ENCODE measurements at places on chromosomes 6 and 20. TPM values are rescaled to one million over a fixed set of nuclear protein-coding genes. Genes with fewer than 3 reads are reported as not detected.
A peak's percentile ranks its signal among the peaks of the same experiment; 100 is the strongest.

Gene DYNLT2
- 1.0 TPM for total RNA-seq

Gene KHDRBS2
- total RNA-seq: not detected

Gene POU3F2
- total RNA-seq: 1.9 TPM

Gene PPP1R16B
- total RNA-seq: 0.41 TPM

- H3K4me1 ChIP-seq: no peaks in the 10 kb centered on the region
- no peaks in the 10 kb centered on the region for H3K36me3 ChIP-seq
- H3K4me3 ChIP-seq: no peak overlapping the region
- H3K27me3 ChIP-seq: no peaks in the 10 kb centered on the region
Measured at GRCh38 chr20:58374027-58374850, 14.8 kb upstream of the VAPB start.

DNA sequence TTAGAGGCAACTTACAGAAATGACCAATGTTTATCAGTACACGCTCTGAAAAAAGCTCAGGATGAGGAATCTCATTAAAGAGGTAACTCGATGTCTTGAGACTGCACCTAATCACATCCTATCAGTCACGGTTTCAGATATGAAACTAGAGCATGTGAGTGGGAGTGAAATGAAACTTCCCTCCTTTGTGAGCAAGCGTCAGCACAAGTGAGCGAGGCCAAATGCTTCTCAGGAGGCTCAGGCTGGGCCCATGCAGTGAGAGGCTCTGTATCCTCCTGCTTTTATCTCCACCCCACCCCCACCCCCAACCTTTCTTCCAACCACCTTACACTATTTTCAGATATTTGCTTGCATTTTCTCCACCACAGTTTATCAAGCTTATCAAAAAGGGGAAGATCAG, 140.8 kb upstream of the RIMS1 start:
- DNase-seq: no peak
- H3K36me3 ChIP-seq: no peaks in the 10 kb centered on the region
- no peak overlapping the region for H3K27ac ChIP-seq
- no peaks in the 10 kb centered on the region for H3K27me3 ChIP-seq
- H3K4me1 ChIP-seq: no peaks in the 10 kb centered on the region

DNA sequence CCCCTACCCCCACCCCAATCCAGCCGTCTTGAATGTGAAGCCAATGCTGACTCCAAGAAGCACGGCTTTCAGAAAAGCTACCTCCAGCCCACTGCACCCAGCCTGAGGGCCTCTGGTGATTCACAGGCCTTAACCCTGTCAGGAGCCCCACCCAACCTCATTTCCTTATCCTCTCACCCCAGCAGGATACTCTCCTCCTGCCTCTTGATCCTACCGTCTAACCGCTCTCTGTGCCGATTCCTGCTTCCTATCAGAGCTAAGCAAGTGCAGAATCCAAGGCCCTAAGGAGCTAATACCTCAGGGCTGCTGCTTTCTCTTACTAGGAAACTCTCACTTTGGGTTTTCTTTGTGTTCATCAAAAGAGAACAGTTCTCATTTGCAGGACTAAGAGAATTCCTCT, 47.2 kb downstream of the TRERF1 start:
- peak overlapping the region; percentile 70 for H3K27ac ChIP-seq
- no peaks in the 10 kb centered on the region for H3K27me3 ChIP-seq
- DNase-seq: peak; percentile 65
- H3K4me1 ChIP-seq: peaks cover 43% of the 10 kb centered on the region
- no peaks in the 10 kb centered on the region for H3K36me3 ChIP-seq
- peak overlapping the region; percentile 22 for H3K4me3 ChIP-seq

- no peak overlapping the region for H3K4me3 ChIP-seq
- H3K4me1 ChIP-seq: peaks cover 5% of the 10 kb centered on the region
- DNase-seq: no peak
- H3K27me3 ChIP-seq: no peaks in the 10 kb centered on the region
- H3K27ac ChIP-seq: no peak overlapping the region
Measured at GRCh38 chr20:33890557-33890956, 79.4 kb downstream of the CHMP4B start.

DNA sequence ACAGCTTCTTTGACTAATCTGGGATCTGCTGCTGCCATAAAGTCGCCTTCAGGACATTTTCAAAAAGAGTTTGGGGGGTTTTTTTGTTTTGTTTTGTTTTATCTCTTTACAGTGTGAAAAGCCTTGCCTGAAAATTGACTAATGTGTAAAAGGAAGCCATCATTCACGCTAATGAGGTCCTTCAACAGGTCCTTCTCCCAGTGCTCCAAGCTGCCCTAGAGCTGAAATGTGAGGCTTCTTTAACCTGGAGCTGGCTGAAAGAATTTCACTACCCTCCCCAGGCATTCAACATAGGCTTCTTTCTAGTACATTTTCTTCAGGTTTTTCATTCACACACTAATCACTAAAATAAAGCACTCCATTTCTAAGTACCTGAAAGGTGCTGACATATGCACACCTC, 145.1 kb upstream of the PRDM1 start:
- H3K4me3 ChIP-seq: no peak overlapping the region
- no peak for DNase-seq
- no peak overlapping the region for H3K27ac ChIP-seq

GRCh38 chr6:14781772-14782525, 463.9 kb upstream of the JARID2 start:
- no peak for DNase-seq
- H3K4me1 ChIP-seq: no peaks in the 10 kb centered on the region
- H3K4me3 ChIP-seq: no peak overlapping the region
- no peak overlapping the region for H3K27ac ChIP-seq

GRCh38 chr6:83311231-83311630, 118.1 kb downstream of the RWDD2A start:
- no peak overlapping the region for H3K27ac ChIP-seq
- no peaks in the 10 kb centered on the region for H3K27me3 ChIP-seq
- DNase-seq: no peak
- H3K36me3 ChIP-seq: no peaks in the 10 kb centered on the region
- peaks cover 6% of the 10 kb centered on the region for H3K4me1 ChIP-seq
- no peak overlapping the region for H3K4me3 ChIP-seq

DNA sequence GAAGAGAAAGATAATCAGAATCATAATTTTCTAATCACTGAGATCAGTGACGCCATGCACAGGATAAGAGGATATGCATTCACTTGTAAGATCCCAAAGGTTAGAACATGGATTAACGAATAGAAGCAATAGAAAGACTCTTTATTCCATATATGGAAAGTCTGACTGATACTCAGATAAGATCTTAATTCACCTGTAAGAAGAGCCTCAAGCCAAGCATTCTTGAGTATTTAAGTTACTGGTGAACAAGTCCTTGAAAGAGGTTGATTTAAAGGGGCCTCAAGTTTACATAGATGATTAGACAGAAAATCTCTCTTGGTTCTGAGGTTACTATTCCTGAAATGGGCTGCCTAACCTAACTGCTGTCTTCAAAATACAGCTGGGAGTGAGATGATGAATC, 53.8 kb upstream of the MTRF1L start:
- DNase-seq: no peak
- H3K27ac ChIP-seq: no peak overlapping the region
- peaks cover 7% of the 10 kb centered on the region for H3K4me1 ChIP-seq
- no peaks in the 10 kb centered on the region for H3K27me3 ChIP-seq

DNA sequence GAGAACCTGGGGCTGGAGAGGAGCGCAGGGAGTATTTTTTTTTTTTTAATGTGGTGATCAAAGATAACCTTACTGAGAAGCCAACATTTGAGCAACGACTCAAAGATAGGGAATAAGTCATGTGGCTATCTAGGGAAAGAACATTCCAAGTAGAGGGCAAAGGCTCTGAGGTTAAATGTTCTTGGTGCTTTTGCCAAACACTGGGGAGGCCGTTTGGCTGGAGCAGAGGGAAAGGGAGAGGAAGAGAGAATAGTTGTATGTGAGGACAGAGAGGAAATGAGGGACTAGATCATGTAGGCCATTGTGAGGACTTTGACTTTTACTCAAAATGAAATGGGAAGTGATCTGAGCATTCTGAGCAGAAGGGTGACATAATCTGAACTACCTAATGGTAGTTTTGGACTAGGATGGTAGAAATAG, 27.8 kb downstream of the ACSS2 start:
- H3K36me3 ChIP-seq: no peaks in the 10 kb centered on the region
- no peak overlapping the region for H3K4me3 ChIP-seq
- H3K27ac ChIP-seq: no peak overlapping the region

DNA sequence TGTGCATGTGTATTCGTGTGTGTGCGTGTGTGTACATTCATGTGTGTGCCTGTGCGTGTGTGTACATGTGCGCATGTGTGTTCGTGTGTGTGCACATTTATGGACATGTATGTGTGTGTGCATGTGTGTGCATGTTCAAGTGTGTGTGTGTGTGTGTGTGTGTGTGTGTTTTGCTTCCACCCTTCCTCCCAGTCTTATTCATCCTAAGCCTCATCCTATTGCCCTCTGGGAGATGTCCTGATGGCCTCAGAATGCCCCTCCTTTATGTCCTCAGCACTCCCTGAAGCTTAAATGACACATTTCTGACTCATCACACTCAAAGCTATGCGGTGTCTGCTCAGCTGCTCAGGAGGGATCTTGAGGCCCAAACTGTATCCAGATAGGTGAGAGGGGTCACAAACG, 76.6 kb upstream of the CCDC167 start:
- peaks cover 14% of the 10 kb centered on the region for H3K4me1 ChIP-seq
- DNase-seq: peak; percentile 76
- H3K27ac ChIP-seq: peak overlapping the region; percentile 8
- no peak overlapping the region for H3K4me3 ChIP-seq
- H3K36me3 ChIP-seq: no peaks in the 10 kb centered on the region
- no peaks in the 10 kb centered on the region for H3K27me3 ChIP-seq

- no peak overlapping the region for H3K4me3 ChIP-seq
- no peaks in the 10 kb centered on the region for H3K4me1 ChIP-seq
- no peak overlapping the region for H3K27ac ChIP-seq
- H3K27me3 ChIP-seq: no peaks in the 10 kb centered on the region
- no peaks in the 10 kb centered on the region for H3K36me3 ChIP-seq
Measured at GRCh38 chr20:11861479-11861878, 56.2 kb upstream of the BTBD3 start.

- H3K4me1 ChIP-seq: no peaks in the 10 kb centered on the region
- H3K4me3 ChIP-seq: peak overlapping the region; percentile 27
- H3K36me3 ChIP-seq: no peaks in the 10 kb centered on the region
- peak; percentile 22 for DNase-seq
Measured at GRCh38 chr6:98764373-98764911, 69.9 kb upstream of the POU3F2 start.

DNA sequence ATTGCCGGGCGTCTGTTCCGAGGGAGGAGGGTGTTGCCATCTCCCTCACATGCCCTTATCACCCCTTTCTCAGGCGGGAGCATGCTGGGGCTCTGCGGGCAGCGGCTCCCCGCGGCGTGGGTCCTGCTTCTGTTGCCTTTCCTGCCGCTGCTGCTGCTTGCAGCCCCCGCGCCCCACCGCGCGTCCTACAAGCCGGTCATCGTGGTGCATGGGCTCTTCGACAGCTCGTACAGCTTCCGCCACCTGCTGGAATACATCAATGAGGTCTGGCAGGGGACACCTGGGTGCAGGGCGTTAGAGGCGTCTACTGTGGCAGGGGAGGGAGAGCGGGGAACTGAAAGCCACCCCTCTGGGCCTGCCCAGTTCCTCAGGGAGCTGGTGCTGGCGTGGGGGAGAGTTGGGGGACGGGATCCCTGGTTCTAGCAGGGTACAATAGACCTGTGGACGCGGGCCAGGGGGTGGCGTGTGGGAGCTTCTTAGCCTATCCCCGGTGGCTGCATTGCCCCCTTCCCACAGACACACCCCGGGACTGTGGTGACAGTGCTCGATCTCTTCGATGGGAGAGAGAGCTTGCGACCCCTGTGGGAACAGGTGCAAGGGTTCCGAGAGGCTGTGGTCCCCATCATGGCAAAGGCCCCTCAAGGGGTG, 697 bp downstream of the PPT2 start:
- DNase-seq: peak; percentile 48
- H3K4me3 ChIP-seq: peak overlapping the region; percentile 88
- peaks cover 6% of the 10 kb centered on the region for H3K27me3 ChIP-seq
- H3K4me1 ChIP-seq: peaks cover 24% of the 10 kb centered on the region

DNA sequence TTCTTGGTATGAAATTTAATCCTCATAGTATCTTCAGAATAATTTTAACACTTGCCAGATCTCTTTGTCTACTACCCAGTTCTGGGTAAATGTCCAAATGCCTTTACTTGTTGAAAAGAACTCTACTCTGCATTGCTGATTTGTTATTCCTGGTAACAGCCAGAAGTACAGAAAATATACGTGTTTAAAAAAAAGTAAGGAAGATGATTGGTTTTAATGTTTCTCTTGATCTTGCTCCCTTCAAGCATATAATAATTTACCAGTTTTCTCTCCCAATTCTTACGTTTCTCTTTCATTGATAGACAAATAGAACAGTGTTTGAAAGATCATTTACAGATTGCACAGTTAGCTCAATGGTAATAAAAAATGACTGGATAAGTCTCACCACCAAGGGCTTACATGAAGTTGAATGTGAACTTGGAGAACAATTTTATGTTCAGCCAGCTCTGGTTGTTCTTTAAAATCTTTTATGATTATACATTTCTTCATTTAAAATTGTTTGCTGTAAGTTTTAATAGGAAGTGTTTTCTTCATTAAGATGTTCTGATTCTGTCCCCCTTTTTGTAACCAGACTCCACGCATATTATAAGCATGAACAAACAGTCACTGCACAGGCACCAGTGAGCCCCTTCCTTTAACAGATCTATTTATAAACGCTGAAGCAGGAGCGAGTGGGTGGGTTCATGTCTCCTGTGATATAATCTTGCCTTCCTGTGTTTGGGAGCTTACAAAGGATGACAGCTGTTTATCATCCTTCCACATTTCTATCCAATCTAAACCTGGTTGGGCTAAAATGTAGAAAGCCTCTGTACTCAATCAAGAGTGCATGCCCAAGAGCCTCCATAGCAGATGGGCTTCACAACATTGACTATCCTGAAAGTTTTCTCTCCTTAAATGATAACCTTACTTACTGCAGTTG, 299.5 kb downstream of the PRL start:
- peak overlapping the region; percentile 37 for H3K27ac ChIP-seq
- no peaks in the 10 kb centered on the region for H3K27me3 ChIP-seq
- peaks cover 39% of the 10 kb centered on the region for H3K4me1 ChIP-seq
- H3K36me3 ChIP-seq: no peaks in the 10 kb centered on the region
- DNase-seq: peak; percentile 75

GRCh38 chr20:57914205-57914604, 204.4 kb upstream of the PMEPA1 start:
- peaks cover 1% of the 10 kb centered on the region for H3K27me3 ChIP-seq
- no peak overlapping the region for H3K4me3 ChIP-seq
- H3K36me3 ChIP-seq: no peaks in the 10 kb centered on the region

- H3K27ac ChIP-seq: peak overlapping the region; percentile 96
- no peaks in the 10 kb centered on the region for H3K36me3 ChIP-seq
- peaks cover 10% of the 10 kb centered on the region for H3K4me1 ChIP-seq
- no peaks in the 10 kb centered on the region for H3K27me3 ChIP-seq
Measured at GRCh38 chr6:56891754-56892153, 63.2 kb upstream of the BEND6 start.

- H3K27me3 ChIP-seq: no peaks in the 10 kb centered on the region
- DNase-seq: no peak
- H3K4me1 ChIP-seq: peaks cover 3% of the 10 kb centered on the region
- H3K4me3 ChIP-seq: no peak overlapping the region
- H3K27ac ChIP-seq: no peak overlapping the region
Measured at GRCh38 chr6:157530126-157530525, 149.1 kb downstream of the ZDHHC14 start.

DNA sequence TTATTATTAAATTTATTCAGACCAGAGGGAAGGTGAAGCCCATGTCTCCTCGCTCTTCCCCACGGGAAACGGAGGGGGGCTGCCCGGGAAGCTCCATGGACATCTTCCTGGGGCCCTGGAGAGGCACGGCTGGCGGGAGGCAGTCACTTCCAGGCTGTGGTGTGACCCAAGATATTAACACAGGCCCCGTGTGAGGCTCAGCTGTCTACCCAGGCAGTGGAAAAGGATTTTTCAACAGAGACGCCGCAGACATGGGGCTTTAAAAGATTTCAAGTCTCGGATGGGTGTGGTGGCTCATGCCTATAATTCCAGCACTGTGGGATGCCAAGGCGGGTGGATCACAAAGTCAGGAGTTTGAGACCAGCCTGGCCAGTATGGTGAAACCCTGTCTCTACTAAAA, 117.9 kb downstream of the ERMARD start:
- no peak for DNase-seq
- H3K4me3 ChIP-seq: no peak overlapping the region
